HT1080 (cell line): ENCODE measurements at places on chromosomes 6 and 20. TPM values are rescaled to one million over a fixed set of nuclear protein-coding genes. Genes with fewer than 3 reads are reported as not detected.

Gene TCF15
- total RNA-seq, result not detected in 2 replicates

Gene LY6G6C
- total RNA-seq, result not detected in 2 replicates

Gene FHL5
- not detected in 2 replicates for total RNA-seq

Gene TRAPPC3L
- total RNA-seq, result 0.06 TPM in 1 of 2 replicates, not detected in the other
